ENCODE measurements at places on chromosomes 5 and 9. TPM values are rescaled to one million over a fixed set of nuclear protein-coding genes. Genes with fewer than 3 reads are reported as not detected.

DNA sequence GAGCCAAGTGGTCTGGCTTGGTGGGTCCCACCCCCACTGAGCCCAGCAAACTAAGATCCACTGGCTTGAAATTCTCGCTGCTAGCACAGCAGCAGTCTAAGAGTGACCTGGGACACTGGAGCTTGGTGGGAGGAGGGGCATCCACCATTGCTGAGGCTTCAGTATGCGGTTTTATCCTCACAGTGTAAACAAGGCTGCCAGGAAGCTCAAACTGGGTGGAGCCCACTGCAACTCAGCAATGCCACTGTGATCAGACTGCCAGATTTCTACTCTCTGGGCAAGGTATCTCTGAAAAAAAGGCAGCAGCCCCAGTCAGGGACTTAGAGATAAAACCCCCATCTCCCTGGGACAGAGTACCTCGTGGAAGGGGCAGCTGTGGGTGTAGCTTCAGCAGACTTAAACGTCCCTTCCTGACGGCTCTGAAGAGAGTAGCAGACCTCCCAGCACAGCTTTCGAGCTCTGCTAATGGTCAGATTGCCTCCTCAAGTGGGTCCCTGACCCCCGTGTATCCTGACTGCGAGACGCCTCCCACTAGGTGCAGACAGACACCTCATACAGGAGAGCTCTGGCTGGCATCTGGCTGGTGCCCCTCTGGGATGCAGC is 18.2 kb upstream of the STK32A start:
- DNase-seq, result no peak

GRCh38 chr5:15983392-15983791 is 196.2 kb downstream of the MARCHF11 start:
- no peak for DNase-seq

The RNF183 gene
- total RNA-seq, result not detected

- DNase-seq, result no peak
These were observed 405.4 kb upstream of the ACTBL2 start for GRCh38 chr5:57887851-57888621.

- DNase-seq, result no peak
These were observed 166.8 kb downstream of the PSAT1 start for GRCh38 chr9:78463750-78464149.

The DCTN4 gene
- 43.1 TPM for total RNA-seq

- DNase-seq, result no peak
These were observed 2112.9 kb upstream of the WWC1 start for GRCh38 chr5:166178411-166179080.

The DOCK2 gene
- 4.2 TPM for total RNA-seq

DNA sequence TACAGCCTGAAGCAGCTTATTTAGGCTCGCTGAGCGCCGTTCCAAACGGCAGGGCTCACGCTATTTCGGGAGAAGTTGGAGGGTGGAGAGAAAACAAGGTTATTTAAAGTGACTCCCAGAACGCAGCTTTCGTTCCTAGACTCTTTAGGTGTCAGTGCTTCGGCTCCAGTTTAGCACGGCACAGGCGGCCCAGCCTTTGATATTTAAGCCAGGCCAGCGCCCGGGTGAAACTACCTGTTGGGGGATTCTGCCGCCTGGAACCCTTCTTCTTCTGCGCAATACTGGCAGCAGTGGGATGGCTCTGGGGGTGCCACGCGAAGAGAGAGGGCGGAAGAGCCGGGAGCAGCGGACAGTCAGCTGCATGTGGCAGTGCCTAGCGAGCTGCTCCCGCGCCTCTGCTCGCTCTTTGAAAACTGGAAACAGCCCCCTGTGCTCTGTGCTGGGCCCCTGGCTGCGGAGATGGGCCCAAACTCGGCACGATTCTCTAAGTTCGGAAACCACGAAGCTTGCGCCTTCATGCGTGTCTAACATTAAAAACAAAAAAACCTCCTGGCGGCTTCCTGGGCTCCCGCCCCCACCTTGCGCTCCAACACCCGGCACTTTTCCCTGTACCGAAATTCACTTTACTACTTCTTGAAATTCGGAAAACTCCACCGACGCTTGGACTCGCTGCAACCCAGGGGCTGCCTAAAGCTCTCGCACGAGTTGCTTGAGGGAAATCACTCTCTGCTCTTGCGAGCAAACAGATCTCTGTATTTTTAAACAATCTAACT is 34.6 kb upstream of the NFIB start:
- no peak for DNase-seq

The TBC1D2 gene
- 1.7 TPM for total RNA-seq

GRCh38 chr5:73242735-73243134 is 69.7 kb downstream of the TMEM174 start:
- no peak for DNase-seq

Data from left ventricle myocardium inferior (tissue), 1 donor.